Retinal pigment epithelial cell (primary cell): ENCODE measurements at places on chromosomes 16 and 17.

- no peak for DNase-seq
Observed at GRCh38 chr17:73455767-73456166, 144.0 kb upstream of the CDC42EP4 start.

DNA sequence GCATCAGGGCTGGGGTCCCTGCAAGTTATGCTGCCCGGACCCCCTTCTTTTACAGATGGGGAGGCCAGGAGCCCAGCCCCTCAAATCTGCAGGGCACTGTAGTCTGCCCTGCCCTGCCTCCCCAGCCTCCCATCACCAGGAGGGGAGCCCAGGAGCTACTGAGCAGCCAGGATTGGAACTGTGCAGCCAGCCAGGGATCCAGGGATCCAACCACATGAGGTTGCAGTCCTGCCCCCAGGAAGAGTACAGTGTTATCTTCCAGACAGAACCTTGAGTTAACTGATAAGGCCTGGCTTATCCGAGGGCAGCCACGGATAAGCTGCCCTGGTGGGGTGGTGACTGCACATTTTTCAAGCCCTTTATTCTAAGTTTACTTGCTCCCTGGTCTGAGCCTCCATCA, 11.4 kb upstream of the NDRG4 start:
- no peak for DNase-seq

DNA sequence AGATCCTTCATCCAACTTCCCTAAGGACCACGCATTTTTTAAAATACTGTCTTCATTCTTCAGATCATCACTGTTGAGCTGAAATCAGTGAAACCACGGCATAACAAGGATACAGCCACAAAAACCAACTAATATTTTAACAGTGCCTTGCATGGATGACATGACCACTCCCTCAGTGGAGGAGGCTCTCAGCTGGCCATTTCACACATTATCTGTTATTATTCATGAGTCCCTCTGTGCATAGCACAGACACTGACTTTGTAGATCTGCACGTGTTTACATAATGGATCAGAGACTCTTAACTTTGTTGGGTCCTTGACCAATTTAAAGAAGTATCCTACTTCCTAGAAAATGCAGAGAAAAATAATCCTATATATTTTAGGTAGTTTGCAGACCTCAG, 104.8 kb upstream of the NUDT7 start:
- no peak for DNase-seq

DNA sequence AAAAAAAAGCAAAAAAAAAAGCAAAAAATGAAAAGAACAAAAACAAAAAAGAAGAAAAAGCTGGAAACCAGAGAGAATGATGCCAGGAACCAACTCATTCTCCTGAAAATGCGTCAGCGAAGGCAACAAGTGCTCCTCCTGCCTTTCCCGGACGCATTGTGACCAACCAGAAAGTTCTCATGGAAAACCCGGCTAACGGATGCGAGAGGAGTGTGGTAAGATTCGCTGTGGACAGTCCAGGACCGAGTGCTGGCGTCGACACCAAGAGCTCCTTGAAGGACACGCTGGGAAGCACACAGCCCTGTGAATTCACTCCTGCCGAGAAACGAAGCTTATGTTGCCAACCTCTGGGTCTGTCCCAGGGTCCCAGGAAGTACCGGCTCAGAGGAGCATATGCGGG, 43.4 kb downstream of the METRNL start:
- no peak for DNase-seq

DNA sequence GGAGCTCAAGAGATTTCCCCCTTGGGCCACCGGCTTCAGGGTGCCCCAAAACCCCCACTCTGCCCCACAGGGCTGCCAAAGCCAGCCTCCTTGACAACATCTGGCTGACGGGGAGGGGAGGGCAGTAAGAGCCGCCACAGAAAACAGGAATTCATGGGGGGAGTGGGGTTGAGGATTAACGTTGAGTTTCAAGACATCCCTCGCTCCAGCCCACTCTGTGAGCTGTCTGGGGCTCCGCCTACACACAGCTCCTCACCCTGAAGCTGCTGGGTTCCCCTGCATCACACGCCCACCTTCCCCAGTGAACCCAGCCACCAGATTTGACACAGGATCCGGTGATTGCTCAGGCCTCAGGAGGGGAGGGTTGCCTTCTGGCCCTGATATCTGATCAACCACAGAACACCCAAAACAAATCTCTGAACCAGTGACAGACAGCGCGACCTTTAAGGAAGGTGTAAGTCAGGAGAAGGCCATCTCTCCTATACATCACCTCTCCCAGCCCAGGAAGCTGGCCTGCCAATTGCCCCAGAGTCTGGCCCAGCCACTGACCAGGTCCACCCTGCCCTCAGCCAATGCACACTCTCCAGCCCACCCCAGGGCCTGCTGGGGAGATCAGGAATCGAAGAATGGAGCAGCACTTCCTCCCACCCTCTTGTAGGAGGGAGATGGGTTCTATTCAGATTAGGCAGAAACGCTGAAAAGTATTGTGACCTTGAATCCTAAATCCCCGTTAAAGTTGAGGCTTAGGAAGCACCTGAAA, 132.1 kb downstream of the CLEC16A start:
- no peak for DNase-seq

GRCh38 chr16:25888868-25889267, 197.1 kb downstream of the HS3ST4 start:
- no peak for DNase-seq

- DNase-seq = no peak
Observed at GRCh38 chr16:88384222-88385111, 1.7 kb downstream of the ZNF469 start.

DNA sequence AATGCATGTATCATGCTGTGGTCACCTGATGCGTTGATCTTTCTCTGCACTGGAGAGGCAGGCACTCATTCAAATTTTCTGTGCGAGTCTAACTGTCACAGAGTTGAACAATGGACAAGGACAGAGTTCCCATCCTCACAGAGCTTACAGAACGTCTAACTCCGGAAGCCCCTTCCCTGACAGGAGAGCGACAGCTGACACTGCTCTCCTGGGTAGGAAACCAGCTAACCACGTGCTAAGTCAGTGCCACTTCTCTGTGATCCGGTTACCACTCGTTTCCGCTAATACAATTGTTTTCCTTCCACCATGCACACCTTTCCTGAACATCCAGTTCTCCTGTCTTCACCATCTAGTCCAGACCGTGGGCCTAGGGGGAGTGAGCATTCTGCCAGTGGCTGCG, 11.3 kb downstream of the KLHDC4 start:
- DNase-seq = no peak

DNA sequence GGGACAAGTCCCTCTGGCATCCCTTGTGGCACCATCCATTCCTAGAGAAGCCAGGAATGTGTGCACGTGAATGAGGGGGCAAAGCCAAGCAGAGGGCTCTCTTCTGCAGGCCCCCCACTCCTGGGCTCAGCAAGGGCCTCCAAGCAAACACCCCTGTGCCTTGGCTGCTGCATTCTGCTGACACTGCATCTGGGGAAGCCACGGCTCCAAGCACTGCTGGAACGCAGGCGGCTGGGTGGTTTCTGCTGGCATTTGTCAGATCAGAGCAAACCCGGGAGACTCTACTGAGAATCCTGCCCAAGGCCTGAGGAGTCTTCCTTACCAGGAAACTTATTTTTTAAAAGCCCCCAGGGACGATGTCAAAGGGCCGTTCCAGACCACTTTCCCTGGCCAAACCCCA, 23.3 kb downstream of the ATP6V0D1 start:
- no peak for DNase-seq

GRCh38 chr17:65058593-65058992, 2.1 kb upstream of the GNA13 start:
- DNase-seq = no peak

- no peak for DNase-seq
Observed at GRCh38 chr16:73542885-73543284, 495.0 kb upstream of the ZFHX3 start.

GRCh38 chr16:85098565-85098964, 13.7 kb downstream of the CIBAR2 start:
- no peak for DNase-seq
